ENCODE measurements at places on chromosomes 12 and 14.
A peak's percentile ranks its signal among the peaks of the same experiment; 100 is the strongest.

DNA sequence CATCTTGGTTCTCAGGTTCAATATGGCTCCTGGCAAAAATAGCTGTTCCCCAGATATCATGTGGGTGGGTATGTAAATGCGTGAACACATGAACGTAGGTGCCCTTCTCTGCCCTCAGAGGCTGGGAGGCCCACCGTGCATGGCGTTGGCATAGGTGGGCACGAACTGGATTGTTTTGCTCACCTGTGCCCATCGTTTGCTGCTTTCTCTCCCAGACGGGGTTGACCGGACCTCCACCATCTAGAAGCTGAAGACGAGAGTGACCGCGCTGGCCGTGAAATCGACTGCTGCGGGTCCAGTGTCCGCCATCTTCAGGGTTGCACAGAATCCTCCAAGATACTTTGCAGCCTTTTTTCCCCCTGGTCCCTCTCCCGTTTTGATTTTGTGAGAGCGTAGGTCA, 113.9 kb downstream of the GCH1 start:
- DNase-seq = no peak

- no peak for DNase-seq
Measured at GRCh38 chr12:46921048-46921763, 95.4 kb upstream of the SLC38A4 start.

DNA sequence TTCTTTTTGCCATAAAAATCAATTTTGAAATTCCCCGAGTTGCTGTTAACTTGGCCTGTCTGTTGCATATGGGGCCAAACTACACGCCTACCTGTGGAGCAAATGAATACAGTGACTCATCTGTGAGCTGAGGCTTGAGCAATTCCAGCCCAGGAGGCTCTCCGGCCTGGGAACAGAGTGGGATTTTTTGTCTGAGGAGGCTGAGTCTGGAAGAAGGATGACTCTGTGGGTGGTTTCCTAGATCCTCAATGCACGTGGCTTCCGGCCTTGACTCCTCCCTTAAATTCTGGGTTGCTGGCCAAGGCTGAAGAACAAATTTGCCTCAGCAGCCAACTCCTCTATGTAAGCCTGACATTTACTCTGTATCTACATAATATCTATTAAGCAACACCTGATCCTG, 124.1 kb downstream of the SSPN start:
- peak; percentile 55 for DNase-seq

GRCh38 chr14:20627346-20628027, 14.0 kb downstream of the OR6S1 start:
- no peak for DNase-seq

DNA sequence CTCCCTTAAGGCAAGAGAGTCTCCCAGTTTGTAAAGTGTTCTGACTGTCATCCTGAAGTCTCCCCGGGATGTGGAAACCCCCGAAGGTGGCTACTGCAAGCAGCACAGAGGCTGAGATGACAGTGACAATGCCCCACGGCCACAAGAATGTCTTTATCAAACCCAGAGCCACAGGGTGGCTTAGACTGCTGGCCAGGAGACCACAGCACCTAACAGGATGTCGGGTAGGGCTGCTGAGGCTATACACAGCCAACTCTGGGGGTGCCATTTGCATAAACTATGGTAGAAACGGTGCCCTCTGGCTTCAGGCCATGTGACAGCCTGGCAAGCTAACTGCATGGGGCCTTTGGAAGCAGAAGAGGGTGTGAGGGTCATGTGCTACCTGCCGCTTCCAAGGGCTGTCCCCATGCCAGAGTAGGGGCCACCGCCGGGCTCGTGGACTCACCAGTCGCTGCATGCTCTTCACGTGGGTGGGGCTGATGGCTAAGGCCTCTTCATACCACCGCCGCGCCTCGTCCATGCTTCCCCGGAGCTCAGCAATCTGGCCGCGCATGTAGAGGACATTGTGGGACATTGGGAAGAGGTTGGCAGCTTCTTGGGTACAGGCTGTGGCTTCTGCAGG, 180.9 kb downstream of the CALM1 start:
- no peak for DNase-seq

- no peak for DNase-seq
Measured at GRCh38 chr12:70513426-70513825, 123.8 kb downstream of the PTPRB start.

DNA sequence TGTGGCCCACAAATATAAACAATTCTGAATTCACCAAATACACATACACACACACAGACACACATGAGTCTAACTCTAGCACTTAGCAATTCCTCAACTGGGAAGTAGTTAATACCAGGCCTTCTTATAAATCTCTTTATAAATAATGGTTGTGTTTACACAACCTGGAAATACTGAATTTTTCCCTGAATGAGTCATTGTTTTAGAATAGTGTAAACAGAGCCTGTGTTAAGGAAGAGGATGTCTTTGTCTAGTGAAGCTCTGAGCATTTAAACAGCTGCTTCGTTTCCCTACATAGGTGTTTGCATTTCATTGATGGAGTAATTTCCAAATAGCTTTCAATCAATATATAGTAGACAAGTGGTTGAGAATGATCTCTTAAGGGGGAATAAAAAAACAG, 218.8 kb downstream of the BTG1 start:
- DNase-seq = peak; percentile 62

DNA sequence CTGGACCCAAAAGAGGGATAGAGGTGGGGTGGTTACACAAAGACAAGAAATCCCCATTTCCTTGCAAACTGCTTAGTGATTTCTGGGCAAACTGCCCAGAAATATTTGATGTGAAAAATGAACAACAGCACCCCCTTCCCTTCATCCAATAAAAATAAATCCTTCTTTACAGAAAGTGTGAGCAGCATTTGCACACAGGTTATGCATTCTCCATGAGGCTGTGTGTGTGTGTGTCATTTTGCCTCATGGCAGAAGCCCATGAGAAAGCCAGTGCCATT, 17.2 kb upstream of the NRXN3 start:
- no peak for DNase-seq

GRCh38 chr14:44951051-44951450, 10.7 kb downstream of the KLHL28 start:
- DNase-seq = no peak

- DNase-seq = no peak
Measured at GRCh38 chr14:21258005-21258888, 11.0 kb downstream of the HNRNPC start.

- no peak for DNase-seq
Measured at GRCh38 chr14:77883847-77884238, 83.9 kb downstream of the ADCK1 start.

- no peak for DNase-seq
Measured at GRCh38 chr12:79871621-79872020, 63.3 kb downstream of the PPP1R12A start.

DNA sequence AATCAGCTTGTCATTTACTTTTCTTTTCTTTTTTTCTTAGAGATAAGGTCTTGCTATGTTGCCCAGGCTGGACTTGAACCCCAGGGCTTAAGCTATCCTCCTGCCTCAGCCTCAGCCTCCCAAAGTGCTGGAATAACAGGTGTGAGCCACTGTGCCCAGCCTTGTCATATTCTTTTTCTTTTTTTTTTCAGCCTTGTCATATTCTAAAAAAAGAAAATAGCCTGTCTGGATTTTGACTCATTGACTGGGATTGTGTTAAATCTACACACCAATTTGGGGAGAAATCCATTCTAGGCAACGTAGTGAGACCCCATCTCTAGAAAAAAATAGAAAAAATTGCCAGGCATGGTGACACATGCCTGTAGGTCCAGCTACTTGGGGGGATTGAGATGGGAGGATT, 24.1 kb downstream of the ATP5MC2 start:
- no peak for DNase-seq

DNA sequence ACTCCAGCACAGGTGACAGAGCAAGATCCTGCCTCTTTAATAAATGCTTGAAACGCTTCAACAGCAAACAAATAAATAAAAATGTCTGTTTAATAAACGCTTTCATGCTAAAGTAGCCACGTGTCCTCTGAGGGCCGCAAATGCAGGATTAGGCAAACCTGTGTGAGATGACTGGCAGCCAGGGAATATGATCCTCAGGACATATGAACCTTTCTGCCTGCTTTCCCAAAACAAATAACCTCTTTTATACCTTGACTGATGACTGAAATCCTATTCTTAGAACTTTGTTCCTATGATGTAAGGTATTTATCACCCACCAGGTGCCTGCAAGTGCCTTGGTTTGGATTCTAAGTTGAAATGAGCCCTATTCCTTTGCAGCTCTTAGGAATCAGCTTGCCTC, 14.5 kb upstream of the FLVCR2 start:
- no peak for DNase-seq

DNA sequence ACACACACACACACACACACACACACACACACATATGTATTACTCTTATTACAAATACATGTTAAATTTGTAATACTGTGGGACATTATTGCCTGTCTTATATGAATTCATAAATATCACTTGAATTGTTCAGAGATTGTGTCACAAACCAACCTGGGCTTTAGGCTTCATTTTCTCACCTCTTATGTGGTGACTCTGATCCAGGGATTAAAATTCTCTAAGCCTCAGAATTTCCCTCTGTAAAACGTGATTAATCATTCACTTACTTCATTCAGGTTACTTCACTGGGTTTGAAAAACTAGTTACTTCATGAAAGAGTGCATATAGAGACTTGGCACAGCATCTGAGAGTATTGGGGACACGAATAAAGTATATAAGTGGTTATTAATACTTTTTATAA, 240.3 kb upstream of the PDZRN4 start:
- no peak for DNase-seq

DNA sequence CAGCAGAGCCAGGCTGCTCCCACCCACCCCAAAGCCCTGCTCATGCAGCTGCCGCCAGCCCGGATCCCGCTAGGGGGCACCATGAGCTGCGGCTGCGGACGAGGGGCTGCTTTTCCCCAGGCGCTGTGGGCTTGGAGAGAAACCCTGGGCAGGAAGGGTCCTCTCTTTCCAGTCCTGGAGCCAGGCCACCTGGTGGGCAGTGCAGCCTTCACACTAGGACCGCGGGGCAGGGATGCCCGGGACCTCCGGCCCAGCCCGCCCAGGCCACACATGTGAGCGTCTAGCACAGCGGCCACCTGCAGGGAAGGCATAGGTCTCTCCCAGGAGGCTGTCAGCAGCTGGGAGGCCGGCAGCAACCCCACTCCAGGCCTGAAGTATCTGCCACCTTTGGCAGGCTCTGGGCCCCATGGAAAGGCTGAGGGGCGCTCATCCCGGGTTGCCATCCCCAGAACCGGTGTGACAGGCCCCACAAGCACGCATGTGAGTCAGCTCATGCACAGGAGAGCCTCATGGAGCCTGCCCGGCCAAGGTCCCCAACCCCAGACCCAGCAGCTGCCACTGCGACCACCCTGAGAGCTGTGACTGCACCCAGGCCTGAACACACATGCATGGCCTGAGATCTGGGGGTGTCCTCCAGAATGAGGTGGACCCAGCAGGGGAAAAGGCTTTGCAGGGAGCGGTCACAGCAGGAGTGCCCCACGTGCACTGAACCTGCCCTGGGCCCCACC, 280.0 kb upstream of the RTL1 start:
- no peak for DNase-seq

DNA sequence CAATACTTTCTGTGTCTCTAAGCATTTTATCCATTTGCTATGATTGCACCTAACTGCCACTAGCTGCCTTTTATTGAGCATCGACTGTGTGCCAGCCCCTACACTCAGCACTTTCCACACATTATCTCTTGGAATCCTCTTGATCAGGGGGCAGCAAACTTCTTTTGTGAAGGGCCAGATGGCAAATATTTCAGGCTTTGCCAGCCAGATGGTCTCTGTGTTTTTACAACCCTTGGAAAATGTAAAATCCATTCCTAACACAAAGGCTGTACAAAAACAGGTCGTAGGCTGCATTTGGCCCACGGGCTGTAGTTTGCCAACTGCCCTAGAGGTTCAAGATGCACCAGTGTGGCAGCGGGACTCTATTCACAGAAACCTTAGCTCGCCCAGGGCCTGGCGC, 19.5 kb downstream of the FOXN4 start:
- DNase-seq = no peak

DNA sequence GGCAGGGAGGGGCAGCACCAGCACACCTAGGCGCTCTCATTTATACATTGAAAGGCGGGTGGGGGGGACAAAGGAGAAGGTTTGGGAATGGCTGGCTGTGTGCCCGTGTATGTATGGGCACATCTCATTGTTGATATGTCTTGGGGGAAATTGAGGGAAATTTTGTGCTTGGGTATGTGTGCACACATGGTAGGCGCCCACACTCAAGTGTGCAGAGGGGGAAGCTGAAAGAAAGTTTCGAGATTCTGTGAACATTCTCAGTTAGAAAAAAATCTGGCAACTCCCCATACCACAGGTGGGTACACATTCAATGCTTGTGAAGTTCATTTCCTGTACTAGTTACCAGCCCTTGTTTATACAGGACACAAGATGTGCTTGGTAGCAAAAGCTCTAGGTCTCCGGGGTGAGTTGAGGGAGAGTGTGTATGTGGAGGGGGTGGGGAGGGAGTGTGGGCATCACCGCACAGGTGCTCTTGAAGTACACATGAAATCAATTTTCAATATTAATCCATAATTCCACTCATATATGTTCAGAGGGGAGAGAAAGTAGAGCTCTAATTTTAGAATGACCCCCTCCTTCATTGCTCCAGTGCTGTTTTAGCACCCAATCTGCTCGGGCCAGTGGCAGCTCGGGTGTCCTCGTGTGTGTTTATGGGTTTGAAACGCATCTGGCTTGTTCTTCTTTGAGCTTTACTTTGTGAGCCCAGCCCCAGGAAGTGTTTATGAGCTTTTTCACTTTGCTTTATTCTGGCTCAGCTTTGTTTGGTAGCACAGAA, 286.0 kb downstream of the ZFP36L1 start:
- DNase-seq = no peak

DNA sequence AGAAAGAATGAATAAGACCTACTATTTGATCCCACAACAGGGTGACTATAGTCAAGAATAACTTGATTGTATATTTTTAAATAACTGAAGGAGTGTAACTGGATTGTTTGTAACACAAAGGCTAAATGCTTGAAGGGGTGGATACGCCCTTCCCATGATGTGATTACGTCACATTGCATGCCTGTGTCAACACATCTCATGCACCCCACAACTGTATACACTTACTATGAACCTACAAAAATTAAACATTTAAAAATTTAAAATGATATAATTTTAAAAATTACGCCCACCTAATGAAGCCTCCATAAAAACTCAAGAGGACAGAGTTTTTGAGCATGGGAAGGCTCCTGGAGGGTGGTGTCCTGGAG, 94.5 kb downstream of the SCARB1 start:
- DNase-seq = no peak

GRCh38 chr12:38648813-38649212, 256.6 kb downstream of the CPNE8 start:
- DNase-seq = no peak

- no peak for DNase-seq
Measured at GRCh38 chr14:69536971-69537370, 37.7 kb downstream of the CCDC177 start.

DNA sequence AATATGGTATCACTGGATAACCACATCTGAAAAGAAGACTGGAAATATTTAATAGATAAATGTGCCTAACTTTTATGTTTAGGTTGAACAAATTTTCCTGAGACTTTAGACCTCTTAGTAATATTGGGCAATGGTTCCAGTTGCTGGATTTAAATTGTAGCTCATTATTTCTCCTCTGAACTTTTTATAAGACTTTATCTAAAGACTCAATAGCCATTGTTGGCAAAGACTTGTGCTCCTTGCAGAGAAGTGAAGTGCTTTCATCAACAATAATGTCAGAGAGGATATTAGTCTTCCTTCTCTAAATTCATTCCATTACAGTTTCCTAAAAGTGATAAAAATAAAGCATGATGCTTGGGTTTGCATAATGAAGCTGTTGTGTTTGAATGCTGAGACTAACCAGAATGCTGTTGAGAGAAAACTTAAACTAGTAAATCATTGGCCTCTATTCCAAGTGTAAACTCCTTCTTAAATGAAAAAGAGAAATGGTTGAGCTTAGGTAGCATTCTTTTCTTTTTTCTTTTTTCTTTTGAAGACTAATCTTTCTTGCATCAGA, 200.2 kb downstream of the TMTC3 start:
- no peak for DNase-seq

Measured in brain pericyte (primary cell).